ENCODE measurements at places on chromosomes 12 and 14.

GRCh38 chr14:49766839-49767238, 1.1 kb upstream of the KLHDC2 start:
- no peak for DNase-seq

DNA sequence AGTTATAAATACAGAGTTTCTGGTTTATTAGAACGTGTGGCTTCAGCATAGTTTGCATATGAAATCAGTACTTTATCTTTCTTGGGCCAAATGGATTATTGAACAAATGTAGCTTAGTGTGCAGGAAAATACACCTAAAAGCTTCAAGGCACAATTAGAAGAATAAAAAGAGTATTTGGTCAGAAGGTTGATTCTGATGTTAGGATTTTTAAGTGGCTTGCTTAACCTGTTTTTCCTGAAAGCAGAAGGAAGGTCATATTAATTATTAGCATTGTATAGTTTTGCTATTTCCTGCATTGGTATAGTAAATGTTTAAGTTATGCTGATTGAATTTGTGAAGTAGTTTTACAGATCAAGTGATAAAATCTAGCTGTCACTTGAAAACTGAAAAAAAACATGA, 31.0 kb upstream of the GNS start:
- DNase-seq = no peak

GRCh38 chr12:86613311-86613710, 357.1 kb upstream of the MGAT4C start:
- DNase-seq = no peak

DNA sequence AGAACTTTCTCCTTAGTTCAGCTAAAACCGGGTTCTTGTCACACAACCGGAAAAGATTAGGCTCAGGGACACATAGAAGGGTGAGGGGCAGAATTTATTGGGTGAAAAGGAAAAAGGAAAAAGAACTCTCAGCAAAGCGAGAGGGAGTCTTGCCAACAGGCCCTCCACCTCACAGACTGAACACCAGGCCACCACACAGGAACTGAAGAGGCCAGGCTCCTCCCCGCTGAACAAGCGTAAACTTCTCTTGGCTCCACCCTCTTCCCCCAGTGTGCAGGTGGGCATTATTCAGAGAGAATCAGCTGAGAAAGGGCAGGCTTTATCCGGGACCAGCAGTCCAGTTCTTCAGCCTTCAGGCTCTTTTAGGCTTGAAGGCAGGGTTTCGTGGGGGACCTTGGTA, 125.6 kb upstream of the FGD4 start:
- DNase-seq = peak; percentile 22

GRCh38 chr14:95561001-95561412, 26.2 kb downstream of the GLRX5 start:
- peak; percentile 51 for DNase-seq

- no peak for DNase-seq
Observed at GRCh38 chr14:101333335-101334280, 227.7 kb upstream of the DIO3 start.

GRCh38 chr14:92039063-92039718, 668 bp downstream of the TRIP11 start:
- no peak for DNase-seq

DNA sequence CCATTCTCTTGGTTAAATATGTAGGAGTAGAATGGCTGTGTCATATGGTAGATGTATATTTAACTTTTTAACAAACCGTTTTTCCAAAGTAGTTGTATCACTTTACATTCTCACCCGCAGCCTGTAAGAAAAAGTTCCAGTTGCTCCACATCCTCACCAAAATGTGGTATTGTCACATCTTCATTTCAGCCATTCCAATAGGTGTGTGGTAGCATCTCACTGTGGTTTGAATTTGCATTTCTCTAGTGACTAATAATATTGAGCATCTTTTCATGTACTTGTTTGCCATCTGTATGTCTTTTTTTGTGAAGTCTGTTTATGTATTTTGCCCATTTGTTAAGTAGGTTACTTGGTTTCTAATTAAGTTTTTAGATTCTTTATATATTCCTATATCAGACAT, 78.6 kb downstream of the TBK1 start:
- DNase-seq = no peak

DNA sequence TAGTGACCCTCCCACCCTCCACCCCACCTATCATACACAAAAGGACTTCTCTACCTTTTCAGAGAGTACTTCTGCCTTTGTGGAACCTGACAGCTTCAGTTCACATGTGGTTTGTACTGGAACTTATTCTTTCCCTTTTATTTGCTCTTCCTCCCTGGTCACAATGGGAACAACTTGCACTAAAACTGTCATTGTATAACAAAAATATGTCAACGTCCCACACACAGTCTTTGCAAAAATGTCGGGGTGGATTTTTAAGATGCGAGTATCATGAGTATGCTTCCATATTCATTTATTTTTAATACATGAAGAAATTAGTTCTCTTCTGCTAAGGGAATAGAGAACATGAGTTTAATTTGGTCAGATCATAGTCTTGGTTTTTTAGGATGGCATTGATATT, 45.6 kb upstream of the NELL2 start:
- DNase-seq = no peak

DNA sequence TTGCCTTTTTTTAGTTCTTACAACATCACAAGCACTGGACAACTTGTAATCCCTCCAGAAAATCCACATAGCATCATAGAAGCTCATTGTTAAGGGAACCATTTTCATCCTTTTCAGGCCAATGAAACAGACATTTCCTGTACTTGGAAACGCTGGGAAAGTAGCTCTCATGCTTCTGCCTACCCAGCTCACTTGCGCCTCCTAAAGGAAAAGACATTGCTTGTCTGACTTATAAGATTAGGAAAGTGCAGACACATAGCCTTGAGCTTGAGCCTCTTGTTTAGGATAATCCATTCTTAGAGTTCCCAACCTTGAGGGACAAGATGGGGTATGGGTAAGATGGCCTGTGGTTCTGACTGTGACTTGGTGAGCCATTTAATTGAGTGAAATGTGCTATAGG, 589.5 kb downstream of the NOVA1 start:
- no peak for DNase-seq

GRCh38 chr14:97707603-97708002, 910.4 kb downstream of the VRK1 start:
- DNase-seq = no peak

Measured in stimulated activated CD8-positive, alpha-beta memory T cell treated with anti-CD3 and anti-CD28 coated beads, Interleukin-12 subunit alpha, Interleukin-12 subunit beta, amount 100 ng/mL, for 4 hours (primary cell).